T-cell (primary cell): ENCODE measurements at places on chromosomes 16 and 17.
A peak's percentile ranks its signal among the peaks of the same experiment; 100 is the strongest.

GRCh38 chr17:1732241-1732832 is 7.8 kb downstream of the WDR81 start:
- no peak for DNase-seq

DNA sequence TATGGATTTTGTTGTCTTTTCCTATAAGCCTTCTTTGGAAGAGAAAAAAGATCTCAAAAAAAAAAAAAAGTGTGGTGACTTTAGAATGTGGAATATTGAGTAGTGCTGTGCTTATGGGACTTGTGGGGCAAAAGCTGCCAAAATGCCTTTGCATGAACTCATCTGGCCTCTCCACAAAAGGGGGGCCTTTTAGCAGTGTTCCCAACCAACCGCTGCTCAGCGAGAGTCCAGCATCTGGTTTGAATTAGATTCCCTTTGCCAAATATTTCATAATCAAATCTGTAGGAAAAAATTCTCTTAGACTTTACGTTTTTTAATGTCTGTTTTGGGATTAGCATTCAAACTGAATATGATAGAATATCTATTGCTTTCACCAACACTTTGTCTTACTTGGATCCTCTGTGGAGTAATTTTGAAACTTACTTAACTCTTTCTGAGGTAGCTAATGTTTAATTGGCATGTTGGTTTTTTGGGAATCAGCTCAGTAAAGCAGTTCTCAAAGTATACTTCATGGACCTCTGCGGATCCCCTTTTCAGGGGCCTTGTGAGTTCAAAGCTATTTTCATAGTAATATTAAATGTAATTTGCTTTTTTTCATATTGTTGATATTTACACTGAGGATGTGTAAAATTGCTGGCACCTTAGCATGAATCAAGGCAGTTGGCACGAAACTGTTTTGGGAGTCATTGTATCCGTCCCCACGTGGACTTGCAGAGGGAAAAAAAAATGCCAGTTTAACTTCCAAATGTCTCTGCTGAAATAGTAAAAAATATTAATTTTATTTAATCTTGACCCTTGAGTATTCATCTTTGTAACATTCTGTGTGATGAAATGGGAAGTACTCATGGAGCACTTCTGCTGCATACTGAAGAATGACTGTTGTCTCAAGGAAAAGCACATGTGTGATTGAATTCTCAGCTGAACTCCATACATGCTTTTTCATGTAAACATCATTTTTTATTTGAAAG is 34.7 kb upstream of the VPS4A start:
- DNase-seq, result no peak

- DNase-seq, result peak; percentile 41
Observed at GRCh38 chr17:2259769-2260536, 43.6 kb downstream of the SMG6 start.

- DNase-seq, result no peak
Observed at GRCh38 chr16:23786964-23787561, 32.2 kb downstream of the CHP2 start.

DNA sequence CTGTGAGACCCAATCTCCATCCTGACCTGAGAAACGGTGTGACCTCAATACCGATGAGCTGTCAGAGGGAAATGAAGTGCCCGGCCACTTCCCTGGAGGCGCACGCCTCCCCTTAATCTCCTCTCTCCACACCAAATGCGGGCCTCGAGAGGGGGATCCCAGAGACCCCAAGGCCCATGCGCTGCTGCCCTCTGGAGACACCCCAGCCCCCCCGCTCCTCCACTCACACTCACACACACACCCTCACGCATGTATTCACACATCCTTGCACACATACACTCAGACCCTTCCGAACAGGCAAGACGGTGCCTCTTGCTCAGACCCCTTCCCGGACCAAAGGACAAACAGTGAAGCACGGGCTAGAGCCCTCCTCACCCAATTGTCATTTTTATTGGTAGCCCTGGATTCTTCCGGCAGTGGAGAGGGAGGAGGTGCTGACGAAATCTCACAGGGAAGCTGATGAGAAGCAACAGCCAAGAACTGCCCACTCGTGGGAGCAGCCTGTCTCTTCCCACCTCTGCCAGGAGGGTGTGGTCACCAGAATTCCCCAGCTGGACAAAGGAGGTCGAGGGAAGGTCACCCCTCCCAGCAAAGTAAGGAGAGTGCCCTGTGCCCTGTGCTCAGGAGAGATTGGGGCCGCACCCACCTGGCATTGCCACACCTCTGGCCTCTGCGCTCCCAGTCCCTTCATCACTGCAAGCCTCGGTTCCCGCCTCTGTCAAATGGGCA is 136.0 kb upstream of the TNRC6C start:
- no peak for DNase-seq

DNA sequence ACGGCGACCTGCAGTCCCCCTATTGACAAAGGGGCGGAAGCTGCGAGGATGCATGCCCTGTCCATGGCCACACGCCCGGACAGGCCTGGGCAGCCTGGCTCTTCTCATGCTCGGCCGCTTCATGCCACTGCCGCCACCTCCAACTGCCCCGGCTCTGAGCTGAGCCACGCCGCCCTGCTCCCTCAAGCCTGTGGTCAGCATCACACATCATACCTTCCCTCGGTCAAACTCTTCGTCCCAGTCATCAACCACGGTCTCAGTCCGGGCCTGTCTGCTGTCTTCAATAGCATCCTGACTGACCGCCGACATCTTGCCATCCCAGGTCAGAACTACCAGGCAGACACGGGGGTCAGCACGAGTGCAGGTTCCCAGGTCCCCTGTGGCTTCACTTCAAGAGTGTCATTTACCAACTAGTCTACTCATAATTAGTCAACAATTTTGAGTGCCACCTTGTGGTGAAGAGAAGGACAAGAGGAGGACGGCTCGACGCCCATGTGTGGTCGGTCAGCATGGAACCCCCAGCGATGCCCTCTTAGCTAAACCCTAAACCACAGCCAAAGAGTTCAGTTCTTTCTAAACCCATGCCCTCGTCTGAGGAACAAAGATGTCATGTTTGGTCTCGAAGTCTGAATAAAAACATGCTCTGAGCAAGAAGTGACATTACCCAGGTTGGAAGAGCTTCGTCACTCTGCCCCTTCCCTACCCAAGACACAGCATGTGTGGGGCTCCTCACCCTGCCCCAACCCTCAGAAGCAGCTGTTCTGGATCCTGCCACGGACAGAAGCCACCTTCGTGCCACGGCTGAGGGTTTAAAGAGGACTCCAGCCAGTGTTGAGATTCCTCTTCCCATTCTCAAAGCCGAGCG is 16.9 kb upstream of the CYTH1 start:
- DNase-seq, result no peak

- DNase-seq, result peak; percentile 99
Observed at GRCh38 chr16:9090960-9091866, at the start of gene HAPSTR1. Gene HAPSTR1, plus strand, starts transcription at chr16:9091644. Its CDS starts 401 bp downstream, at chr16:9092045.

GRCh38 chr17:10116753-10117420 is 81.5 kb downstream of the GAS7 start:
- DNase-seq, result no peak

GRCh38 chr16:83722456-83723183 is 85.2 kb upstream of the HSBP1 start:
- DNase-seq, result no peak

- DNase-seq, result no peak
Observed at GRCh38 chr16:68252383-68252782, 7.2 kb downstream of the PLA2G15 start.

DNA sequence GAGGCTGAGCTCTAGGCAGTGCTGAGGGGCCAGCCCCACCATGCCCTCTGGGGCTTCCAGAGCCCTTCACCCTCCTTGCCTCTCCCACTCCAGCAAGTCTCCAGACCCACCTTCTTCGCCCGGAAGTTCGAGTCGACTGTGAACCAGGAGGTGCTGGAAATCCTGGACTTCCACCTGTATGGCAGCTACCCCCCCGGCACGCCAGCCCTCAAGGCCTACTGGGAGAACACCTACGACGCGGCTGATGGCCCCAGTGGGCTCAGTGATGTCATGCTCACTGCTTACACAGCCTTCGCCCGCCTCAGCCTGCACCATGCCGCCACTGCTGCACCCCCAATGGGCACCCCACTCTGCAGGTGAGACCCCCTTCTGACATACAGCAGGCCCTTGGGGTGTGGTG is 10.5 kb downstream of the XYLT2 start:
- no peak for DNase-seq

DNA sequence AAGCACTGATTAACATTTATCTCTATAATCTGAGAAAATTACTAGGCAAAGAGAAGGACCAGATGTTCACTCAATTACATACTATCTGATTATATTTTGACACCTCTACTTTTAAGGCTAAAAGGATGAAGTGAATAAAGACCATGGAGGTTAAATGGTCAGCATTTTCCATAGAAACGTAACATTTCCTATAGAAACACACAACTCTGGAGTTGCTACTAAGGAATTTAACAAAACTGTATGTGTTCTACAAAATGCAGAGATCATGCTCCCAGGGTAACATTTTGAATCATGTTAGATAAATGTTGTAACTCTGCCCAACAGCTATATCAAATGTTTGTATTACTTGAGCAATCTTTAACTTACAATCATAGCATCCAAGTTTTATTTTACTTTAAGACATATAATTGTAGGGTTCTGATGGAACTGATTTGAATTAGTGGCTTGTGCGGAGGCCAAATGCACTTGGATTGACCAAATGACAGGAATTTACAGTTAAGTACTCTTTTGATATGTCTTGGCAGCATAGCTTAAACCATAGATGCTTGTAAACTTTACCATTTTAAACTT is 97.7 kb downstream of the RPGRIP1L start:
- DNase-seq, result no peak

DNA sequence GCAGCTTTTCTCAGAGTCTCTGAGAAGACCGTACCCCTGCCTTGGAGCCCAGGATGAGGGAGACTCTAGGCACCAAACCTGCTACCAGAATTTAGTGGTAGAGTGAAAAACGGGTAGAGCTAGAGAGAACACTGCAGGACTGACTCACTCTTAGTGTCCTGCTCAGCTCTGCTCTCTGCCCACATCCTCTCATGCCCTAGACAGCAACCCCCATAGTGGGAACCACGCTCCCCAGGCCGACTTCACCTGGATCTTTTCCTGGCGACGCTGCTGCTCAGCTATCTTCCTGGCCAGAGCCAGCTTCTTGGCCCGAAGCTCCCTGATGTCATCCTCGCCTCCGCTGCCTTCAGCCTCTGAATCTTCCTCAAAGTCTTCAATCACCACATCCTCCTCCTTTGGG is 26.7 kb downstream of the HIC1 start:
- no peak for DNase-seq

DNA sequence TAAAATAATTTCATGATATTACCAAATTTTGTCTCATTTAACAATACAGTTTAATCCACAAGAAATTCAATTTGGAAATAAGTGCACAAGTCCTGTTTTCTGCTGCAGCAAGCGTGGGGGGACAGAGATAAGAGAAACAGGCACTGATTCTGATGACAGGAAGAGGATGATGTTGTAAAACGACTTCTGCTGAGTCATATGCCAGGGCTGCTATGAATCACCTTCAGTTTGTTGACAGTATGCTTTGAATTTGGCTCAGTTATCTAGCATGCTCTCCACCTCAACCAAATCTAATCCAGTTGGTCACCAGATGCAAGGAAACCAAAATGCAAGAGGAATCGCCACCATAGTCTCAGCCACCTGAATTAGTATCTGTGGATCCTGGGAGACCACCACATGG is 244.1 kb upstream of the MON1B start:
- DNase-seq, result no peak

DNA sequence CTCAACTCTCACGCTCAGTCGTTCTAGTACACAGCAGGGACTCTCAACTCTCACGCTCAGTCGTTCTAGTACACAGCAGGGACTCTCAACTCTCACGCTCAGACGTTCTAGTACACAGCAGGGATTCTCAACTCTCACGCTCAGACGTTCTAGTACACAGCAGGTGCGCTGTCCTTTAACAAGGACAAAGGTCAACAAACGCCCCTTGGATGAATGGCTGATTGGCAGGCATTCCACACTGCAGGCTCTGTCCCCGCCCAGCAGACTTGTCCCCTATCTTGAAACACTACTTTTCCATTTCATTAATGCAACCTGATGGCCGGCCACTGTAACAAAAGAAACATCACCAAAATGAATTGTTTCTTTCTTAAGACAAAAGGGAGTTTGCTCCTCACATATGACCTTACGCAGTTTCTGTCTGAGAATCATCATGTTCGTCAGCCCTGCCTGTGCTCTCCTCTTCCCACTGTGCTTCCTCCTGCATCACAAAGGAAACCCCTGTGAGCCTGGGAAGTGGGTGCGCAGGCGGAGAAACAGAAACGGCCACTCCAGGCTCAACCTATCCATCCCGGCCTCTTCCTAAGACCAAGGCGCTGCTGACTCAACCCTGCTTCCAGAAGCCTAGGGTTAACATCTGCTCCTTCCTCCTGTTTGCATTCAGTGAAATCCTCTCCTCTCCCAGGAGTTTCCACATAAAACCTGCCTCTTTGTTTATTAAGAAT is 59.8 kb downstream of the ANKRD11 start:
- no peak for DNase-seq

DNA sequence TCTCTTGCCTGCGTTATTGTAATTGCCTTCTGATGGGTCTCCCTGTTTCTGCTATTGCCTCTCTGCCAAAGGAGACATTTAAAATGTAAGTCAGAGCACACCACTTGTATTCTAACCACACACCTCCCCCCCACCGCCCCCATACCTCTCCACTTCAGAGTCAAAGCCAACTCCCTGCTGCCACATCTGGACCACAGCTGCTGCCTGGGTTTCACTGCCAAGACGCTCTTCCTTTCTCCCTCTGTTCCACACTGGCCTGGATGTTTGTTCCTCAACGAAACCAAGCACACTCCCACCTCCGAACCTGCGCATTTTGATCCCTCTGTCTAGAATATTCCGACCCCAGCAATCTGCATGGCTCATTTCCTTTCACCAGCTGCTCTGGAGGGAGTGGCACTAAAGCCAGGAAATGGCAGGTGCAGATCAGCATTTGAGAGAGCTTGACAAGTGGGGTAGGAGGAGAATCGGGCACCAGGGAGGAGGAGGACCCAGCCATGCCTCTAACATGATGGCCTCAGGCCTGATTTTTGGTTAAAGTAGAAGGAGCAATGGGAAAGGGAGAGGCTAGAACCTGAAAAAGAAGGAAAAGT is 92.4 kb upstream of the HS3ST2 start:
- no peak for DNase-seq

DNA sequence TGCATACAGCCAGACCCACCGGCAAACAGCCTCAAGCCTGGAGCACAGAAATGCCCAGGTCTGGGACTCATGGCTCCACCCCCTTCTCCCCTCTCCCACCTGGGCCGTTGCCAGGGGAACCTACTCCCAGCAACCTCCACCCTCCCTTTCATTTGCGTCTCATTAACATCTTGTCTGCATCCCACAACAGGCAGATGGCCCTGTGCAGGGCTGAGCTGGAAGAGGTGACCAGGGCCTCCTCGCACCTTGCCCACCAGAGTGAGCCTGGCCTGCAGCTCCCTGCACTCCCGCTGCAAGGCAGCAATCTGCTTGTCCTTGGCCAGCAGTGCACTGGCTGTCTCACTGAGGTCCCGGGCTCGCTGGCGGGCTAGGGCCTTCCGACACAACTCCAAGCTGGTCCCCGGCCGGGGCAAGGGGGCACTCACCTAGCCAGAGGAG is 3.3 kb downstream of the TSPOAP1 start:
- no peak for DNase-seq
